Esophagus mucosa (tissue), 1 donor: ENCODE measurements at places on chromosomes 4 and X. TPM values are rescaled to one million over a fixed set of nuclear protein-coding genes. Genes with fewer than 3 reads are reported as not detected.
A peak's percentile ranks its signal among the peaks of the same experiment; 100 is the strongest.

The BTC gene
- 1.4 TPM for total RNA-seq

The NDP gene
- not detected for total RNA-seq

The SUPT20HL2 gene
- total RNA-seq = not detected

The GABRG1 gene
- total RNA-seq = not detected

The GABRA4 gene
- total RNA-seq = 0.56 TPM

DNA sequence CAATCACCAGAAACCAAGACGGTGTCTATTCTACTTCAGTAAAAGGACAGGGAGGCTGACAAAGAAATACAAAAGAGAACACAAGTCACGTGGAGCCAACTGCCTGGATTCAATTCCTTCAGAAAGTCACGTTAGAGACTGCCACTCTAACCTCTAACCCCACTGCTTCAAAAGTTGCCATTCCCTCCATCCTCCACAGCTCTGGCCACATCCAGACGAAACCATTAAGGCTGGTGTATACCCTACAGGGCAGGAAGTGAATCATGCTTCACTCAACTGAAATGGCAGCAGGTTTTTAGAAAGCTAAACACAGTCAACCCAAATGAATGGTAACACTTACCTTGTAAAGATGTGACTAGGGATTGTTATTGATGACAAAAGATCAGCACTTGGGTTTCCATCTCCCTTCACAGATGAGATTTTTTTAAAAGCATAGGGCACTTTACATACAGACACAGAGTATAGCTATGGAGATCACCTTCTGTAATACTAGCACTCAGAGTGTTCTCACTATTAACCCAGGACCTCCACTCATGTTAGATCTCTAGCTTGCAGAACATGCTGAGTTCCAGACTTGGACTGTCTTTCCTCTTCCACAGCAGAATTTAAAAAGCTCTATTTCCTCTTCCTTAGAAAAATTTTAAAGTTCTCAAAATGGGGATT lies 37.4 kb downstream of the MAML3 start:
- peak; percentile 52 for ATAC-seq

- no peak for ATAC-seq
These were observed 45.8 kb upstream of the CLCN4 start for GRCh38 chrX:10110984-10111363.

DNA sequence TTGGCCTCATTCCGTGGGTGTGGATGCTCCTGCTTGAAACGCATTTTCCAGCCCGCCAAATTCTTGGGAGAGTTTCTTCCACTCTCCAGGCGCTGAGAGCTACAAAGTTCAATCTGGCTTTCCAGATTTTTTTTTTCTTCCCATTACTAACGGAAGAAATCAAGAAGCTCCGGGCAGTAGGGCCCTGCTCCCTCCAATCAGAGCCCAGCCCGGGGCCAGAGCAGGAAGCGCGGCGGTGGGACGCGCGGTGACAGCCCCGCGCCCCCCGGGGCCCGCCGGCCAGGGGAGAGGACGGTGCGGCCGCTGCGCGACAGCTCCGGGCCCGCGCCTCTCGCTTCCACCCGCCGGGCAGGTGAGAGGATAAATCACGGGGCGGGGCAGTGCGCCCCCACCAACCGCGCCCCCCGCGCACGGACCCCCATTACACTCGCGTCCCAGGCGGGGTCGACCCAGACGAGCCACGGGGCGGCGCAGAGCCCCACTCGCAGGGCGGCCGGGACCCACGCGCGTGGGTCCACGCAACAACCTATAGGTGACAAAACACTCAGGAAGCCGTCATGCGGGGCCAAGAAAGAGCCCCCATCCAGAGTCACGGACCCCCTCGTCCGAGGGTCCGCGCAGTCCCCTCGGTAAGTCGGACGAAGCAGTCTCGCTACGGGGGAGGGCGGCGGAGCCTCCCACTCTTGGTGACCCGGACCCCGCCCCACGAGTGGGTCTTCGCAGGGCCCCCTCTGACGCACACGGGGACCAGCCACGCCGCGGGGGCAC lies 868 bp downstream of the AFAP1 start:
- peak; percentile 32 for ATAC-seq

GRCh38 chr4:40152637-40153036 lies 44.2 kb upstream of the RHOH start:
- no peak for ATAC-seq

- no peak for ATAC-seq
These were observed 51.4 kb downstream of the OTC start for GRCh38 chrX:38403834-38404233.

DNA sequence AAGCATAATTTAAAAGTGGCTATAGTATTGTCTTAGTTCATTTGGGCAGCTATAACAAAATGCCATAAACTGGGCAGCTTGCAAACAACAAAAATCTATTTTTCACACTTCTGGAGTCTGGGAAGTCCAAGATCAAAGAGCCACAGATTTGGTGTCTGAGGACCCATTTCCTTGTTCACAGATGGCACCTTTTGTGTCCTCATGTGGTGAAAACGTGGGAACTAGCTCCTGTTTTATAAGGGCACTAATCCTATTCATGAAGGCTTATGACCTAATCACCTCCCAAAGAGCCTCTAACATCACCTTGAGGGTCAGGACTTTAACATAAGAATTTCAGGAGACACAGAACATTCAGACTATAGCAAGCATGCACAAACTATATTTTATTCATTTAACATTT lies 126.5 kb upstream of the WDFY3 start:
- no peak for ATAC-seq

GRCh38 chr4:3707423-3708102 lies 58.6 kb upstream of the ADRA2C start:
- ATAC-seq = no peak

- ATAC-seq = no peak
These were observed 7.3 kb upstream of the GSX2 start for GRCh38 chr4:54092405-54093323.

DNA sequence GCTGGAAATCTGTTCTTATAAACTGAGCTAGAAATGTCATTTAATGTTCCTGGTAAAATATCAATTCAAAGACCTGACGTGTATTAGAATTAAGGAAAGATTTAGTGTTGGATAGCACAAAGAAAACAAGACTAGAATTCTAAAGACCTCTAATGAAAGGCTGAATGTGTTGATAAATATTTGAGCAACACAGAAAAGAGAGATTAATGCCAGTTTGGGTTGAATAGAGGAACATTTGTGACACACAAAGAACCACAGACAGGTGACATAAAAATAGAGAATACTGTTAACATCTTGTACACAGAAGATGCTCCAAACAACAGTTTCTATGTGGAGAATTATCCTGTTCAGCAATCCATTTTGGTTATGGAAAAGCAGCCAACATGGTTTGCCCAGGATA lies 222.1 kb upstream of the GALNT7 start:
- ATAC-seq = no peak

- ATAC-seq = peak; percentile 93
These were observed 10.4 kb downstream of the SLC9B1 start for GRCh38 chr4:103008875-103009729.

DNA sequence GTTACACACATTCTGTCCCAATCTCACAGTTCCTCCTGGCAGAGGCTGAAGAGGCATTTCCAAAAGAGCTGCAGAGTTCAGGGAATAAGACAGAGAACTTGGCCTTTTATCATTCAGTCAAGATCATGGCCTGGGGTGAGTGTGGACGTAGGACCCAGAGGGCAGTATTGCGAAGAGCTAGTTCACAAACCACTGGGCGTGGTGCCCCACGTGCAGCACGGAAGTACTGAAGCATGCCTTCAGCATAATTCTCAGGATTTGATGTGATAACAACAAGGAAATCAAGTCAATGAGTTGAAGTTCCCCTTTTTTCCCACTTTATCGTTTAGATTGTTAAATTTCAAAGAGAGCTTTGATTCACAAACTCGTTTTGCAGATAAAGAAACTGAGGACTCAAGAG lies 117.7 kb downstream of the RELL1 start:
- ATAC-seq = no peak

DNA sequence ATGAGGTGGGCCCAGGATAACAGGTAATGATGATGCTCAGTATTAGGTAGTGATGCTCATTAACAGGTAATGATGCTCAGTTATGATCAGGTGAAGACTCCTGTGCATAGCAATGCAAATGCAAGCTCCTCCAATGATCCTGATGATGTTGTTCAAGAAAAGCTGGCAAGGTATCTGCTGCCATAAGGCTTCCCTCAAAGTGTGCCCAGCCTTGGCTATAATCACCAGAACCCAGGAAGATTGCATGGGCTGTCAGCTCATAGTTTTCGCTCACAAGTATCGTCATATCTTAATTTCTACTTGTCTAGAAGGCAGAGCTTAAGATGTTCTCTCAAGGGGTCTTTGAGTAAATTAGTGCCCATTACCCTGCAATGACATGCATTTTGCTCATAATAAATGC lies 366.2 kb upstream of the CLNK start:
- no peak for ATAC-seq

DNA sequence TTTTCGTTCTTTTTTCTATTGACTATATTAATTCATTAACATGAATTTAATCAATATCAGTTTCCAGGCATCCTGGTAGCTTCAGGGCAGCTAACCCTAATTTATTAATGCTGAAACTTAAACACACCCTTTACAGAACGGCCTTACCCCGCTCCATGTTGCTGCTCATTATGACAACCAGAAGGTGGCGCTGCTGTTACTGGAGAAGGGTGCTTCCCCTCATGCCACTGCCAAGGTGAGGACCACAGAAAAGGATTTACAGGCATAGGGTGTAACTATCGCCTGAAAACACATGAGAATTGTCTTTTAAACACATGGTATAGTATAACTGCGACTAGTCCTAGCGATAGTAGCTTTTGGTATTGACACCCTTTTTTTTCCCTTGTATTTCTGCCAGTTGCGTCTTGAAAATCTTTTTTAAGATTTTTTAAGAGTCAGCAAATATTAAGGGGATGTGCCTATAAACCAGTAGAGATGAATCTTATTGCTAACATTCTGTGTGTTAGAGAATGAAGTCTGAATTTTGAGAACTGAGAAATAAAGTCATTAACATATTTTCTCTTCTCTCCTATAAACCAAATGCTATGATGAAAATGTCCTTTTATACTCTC lies 229.0 kb downstream of the ANK2 start:
- peak; percentile 83 for ATAC-seq

DNA sequence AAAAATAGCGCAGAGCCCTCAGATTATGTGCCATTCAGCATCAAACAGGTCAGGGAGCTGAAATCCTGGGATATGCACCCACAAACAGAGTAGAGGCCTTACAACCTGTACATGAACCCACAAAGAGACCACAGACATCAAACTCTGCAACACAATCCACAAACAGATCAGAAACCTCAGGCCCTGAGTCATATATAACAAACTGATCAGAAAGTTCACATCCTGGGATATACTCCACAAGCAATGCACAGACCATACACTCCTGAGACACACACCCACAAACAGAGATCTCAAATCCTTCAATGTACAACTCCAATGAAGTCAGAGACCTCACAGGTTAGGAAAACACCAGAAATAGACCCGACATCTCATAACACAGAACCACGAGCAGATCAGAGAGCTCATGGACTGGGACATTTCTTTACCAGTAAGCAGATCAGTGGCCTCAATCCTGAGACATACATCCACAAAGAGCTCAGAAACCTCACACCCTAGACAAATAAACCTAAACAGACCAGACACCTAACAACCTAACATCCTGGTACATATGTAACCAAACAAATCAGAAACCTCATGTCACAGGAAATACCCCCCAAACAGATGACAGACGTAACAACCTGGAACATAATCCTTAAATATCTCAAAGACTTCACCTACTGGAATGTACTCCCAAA lies 24.2 kb downstream of the SUV39H1 start:
- ATAC-seq = no peak
